RKO (cell line): ENCODE measurements at places on chromosomes 5 and 9.

DNA sequence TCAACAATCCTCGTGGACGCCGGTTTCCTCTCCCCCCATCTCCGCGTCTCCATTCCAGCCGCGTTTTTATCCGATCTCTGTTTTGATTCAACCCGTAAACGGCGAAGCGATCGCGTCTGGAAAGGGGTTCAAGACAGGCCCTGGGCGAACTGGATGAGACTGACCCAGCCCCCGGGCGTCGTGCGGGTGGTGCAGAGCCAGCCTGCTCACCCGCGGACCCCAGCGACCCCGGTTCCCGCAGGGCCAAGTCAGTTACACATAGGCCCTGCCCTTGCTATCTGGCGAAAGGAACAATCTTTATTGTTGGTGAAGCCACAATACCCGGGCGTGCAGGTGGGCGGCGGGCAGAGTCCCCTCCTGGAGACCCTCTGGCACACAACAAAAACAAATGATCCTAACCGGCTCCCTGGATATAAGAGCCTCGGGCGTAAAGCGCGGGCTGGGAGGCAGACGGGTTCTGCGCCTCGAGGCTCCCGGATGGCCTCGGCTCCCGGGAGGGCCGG, 1.8 kb downstream of the TLX3 start:
- no peak for DNase-seq

- no peak for DNase-seq
Observed at GRCh38 chr5:133667217-133667616, 54.9 kb upstream of the FSTL4 start.

DNA sequence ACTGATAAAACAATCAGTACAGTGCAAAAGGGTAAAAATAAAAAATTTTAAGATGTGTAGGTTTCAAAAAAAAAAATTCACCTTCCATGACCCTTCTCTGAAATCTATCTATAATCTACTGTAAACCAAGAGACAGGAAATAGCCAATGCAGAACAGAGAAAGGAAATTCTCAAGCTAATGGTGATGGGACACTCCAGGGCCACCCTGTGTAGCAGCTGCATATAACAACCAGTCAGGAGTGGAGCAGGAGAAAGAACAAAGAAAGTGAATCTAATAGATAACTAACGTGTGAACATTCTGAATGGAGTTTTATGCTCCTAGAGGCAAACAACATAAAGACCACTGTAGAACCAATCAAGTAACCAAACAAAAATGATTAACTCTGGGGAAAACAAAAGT, 16.6 kb downstream of the SPTLC1 start:
- DNase-seq: no peak

DNA sequence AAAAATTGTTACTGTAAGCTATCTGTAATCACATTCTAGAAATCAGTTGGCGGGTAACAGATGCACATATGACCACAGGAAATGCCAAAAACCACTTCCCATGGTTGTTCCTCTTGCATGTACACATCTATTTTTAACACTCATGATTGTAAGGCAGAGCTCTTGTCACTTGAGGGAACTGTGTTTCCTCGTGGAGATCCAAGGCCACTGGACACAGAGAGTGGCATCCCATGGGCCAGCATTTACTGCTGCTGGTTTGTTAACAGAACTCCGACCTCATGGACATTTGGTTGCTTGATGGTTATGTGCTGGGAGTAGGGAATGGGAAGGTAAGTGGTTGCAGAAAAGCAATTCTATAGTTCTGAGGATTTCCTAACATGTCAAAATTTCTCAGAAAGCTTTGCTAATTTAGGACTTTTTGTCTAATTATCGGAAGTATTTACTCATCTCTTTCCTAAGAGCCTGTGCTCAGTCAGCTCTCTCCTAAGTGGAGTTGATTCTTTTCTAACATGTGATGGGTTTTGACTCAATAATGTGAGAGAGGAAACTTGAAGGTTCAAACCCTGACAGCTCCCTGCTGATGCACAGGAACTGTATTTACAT, 202.0 kb upstream of the NR3C1 start:
- DNase-seq: no peak

DNA sequence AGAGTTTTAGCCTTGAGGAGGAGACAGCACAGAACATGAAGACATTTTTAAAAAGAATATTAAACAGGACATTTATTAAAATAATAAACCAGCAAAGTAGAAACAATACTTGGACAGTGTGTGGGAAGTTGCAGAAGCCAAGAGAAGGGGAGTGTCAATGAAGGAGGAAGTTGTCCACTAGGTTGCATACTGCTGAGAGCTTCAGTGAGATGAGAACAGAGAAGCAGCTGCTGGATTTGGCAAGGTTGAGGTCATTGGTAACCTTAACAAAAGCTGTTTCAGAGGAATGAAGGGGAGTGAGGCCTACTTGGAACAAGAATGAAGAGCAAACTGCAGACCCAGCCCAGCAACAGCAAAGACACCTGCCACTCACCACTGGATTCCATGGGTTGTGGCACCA, 11.4 kb downstream of the BHMT start:
- DNase-seq: no peak

- DNase-seq: no peak
Observed at GRCh38 chr5:149414405-149415065, 35.4 kb upstream of the IL17B start.

DNA sequence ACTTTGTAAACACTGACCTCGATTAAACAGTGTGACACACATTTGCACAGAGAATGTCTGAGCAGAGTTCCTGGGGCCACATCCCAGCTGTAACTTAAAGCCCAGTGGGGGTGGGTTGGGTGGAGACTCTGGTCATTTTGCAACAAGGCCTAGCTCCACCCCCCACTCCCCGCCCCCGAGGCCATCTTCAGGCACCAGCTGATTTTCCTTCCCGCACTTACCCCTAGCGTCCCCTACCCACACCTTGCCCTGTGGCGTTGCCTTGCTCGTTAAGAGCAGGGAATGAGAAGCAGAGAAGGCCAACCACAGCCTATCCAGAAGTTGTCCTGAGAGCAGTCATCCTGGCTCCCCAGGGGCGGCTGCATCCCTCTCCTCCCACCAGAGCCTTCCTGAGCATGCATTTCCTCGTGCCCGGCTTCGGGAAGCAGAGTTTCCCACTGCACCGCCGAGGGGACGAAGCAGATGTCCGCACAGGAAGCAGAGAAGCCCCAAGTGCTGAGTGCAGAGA, 101.7 kb upstream of the SARDH start:
- DNase-seq: no peak

DNA sequence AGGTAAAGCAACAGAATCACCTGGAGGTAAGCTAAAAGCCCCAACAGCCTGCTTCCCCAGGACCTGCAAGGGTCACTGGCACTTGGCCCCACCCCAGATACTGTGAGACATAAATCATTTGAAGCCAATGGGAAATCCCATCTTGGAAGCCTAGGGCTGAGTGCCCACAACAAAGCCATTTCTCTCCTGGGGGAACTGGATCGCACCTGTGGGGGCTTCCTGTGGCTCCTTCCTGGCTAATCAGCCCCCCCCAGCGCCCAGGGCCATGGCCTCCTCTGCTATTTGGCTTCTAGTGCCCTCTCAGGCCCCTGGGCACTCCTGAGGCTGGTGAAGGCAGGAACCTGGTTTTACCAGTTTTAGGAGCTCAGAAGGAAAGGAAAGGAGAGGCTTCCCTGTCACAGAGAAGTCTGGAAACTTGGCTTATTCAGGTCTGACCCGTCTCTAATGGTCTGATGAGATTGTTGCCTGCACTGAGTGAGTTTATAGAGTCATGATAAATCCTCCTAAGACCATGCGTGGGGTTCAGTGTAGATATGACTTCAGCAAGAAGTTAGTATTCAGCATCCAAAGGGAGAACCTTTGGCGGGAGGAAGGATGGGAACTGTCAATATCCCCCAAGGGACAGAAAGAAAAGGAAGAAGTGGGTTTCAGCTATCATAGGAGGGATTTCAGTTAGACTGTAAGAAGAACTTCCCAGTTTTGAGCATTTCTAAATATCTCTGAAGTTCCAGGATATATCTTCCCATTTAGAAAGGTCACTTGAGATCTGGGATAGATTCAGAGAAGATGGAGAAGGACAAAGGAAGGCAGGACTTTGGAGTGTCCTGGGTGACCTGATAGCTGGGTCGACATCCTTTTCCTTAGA, 1.2 kb downstream of the KCNMB1 start:
- DNase-seq: no peak
